ENCODE measurements at places on chromosomes 7 and 10.

DNA sequence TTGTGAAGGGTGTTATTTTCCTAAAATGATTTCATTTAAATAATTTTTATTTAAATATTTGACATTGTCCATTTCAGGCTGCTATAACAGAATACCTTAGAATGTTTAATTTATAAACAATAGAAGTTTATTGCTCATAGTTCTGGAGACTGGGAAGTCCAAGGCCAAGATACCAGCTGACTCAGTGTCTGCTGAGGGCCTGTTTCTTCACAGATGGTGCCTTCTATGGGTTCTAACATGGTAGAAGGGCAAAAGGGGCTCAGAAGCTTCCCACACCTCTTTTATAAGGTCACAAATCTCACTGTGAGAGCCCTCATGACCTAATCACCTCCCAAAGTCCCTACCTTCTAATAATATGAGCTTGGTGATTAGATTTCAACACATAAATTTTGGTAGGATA, 50.7 kb downstream of the MTURN start:
- no peak for DNase-seq

- no peak for DNase-seq
These were observed 119.7 kb upstream of the YAE1 start for GRCh38 chr7:39446546-39446945.

DNA sequence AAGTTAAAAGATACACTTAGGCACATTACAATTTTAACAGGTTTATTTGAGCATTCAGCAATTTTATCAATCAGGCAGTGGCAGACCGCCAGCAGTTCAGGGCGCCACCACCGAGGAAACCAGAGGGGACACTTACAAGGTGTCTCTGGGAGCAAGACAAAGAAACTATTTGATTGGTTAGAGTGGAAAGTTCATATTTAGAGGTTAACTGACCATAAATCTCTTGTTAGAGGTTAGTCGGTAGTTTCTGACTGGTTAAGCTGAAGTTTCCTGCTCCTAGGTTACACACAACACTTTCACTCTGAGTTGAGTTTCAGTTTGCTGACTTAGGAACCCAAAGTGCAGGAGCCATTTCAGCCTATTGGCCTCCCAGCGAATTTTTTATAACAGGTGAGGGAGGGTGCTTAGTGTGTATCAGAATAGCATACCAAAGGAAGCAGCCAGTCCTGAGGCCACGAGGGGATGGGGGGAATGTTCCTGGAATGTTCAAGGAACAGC, 10.8 kb upstream of the PVRIG start:
- no peak for DNase-seq

DNA sequence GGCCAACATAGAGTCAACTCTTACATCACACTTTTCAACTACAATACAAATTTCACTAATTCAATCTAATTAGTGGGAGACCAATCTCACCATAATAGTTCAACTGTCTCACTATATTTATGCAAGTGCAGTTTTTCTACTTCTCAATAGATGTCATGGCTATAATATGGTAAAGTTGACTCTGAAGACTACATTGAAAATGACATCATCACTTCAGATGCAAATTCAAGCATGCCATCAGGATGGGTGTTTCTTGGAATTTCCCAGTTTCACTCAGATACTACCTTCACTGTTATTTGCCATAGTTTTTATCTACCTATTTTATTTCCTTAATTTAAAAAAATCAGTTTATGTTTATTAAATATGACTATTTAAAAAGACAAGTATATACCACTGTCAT, 67.1 kb downstream of the ABLIM1 start:
- DNase-seq = no peak

DNA sequence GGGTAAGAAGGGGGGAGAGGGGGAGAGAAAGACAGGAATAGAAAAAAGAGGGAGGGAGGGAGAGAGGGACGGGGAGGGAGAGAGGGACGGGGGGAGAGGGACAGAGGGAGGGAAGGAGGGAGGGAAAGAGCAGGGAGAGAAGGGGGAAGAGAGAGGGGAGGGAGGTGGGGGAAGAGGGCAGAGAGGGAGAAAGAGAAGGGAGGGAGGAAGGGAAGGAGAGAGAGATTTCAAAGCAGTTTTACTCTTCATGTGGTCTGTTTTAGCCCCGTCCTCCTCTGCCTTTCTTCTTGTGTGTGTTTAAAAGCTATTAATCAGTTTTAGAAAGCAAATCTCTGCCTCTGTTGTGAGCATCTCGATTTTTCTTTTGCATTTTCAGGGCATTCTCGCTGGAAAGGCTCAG, 237.0 kb downstream of the WDR37 start:
- no peak for DNase-seq

DNA sequence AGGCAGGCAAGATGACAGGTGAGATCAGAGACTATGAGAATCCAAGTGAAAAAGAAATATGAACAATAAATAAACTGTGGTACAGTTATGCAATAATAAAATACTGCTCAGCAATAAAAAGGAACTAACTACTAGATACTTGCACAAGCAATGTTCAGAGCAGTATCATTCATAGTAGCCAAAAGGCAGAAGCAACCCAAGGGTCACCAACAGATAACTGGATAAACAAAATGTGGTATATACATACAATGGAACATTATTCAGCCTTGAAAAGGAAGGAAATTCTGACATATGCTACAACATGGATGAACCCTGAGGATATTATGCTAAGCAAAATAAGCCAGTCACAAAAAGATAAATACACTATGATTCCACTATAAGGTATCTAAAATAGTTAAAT, 76.9 kb upstream of the KCNIP2 start:
- no peak for DNase-seq

Data from cortex of kidney (tissue), 1 donor.